ENCODE measurements at places on chromosomes 1 and 21.

DNA sequence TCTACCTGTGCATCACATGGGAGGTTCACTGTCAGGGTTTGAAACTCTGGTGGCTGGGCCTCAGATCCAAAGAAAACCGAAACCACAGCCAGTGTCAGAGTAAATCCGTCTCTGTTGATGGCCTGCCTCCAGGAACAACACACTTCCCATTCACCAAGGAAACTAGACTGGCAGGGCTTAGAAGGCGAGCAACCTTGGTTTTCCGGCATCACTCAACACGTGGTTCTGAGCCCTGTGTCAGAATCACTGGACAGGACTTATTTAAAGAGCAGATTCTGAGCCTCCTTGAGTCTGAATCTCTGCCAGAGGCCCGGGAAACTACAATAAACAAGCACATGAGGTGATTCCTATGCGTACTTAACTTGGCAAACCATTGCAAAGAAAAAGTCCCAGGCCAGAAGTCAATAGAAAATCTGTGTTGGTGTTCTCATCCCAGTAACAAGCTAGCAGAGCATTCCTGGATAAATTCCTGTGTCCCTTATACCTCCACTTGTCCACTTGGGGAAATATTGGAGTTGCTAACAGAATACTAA, 70.0 kb downstream of the KCTD3 start:
- no peak for DNase-seq

DNA sequence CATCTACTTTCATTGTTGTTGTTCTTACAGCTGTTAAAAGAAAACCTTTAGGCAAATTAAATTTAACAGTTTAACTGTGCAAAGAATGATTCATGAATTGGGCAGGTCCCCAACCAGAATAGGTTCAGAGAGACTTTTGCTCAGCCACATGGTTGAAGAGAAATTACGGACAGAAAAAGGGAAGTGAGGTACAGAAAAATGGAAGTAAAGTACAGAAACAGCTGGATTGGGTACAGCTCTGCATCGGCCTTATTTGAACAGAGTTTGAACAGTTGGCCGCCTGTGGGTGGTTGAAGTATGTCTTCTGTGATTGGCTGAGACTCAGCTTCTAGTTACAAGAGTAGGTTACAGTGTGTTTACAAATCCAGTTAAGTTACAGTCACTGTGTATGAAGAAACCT, 210.1 kb downstream of the FGGY start:
- no peak for DNase-seq

DNA sequence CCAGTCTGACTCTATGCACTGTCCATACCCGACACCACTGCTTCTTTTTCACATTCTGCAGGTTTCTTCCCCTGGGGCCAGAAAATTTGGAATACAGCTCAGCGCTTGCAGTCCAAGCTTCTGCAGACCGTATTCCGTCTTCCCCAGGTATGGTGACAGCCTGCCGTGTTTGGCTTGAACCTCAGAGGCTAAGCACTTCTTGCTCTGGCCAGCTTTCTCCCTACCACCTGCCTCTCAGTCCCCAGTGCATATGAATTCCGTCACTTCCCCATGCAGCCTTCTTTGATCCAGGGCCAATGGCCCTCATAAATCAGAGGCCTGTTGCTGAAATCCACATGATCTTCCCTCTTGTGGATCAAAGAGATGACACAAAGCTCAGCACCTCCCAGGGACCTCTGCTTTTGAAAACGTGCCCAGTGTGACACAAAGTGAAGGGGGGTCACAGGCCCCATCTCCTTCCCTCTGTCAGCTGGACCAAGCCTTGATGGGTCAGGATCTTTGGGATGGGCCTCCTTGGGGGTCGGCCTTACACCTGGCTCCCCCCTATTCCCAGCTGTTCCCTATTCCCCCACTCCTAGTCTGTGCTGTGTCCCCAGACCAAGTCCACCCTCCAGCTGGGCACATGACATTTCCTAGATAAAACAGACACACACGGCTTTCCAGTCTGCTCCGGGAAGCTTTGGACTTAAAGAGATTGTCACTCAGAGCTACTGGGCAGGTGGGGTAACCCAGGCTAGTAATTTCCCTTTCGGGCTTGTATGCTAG, 66.6 kb downstream of the HMGB4 start:
- DNase-seq: no peak

DNA sequence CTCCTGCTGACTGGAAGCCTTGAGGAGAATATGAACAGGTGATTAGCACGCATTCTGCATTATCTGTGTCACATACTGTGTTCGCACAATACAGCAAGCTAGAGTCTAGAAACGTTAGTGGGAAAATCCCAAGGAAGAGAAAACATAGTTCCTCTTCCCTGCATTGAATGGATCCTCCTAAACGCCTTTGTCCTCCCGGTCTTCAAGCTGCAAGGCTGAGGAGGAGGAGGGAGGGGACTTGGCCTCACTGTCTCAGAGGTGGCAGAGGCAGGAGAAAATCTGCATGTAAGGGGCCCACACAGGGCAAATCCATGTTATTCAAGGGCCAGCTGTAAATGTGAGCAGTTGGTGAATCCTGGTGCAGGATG, 34.4 kb downstream of the WNT9A start:
- no peak for DNase-seq

GRCh38 chr1:215526147-215526845, 40.8 kb upstream of the KCTD3 start:
- DNase-seq: no peak

DNA sequence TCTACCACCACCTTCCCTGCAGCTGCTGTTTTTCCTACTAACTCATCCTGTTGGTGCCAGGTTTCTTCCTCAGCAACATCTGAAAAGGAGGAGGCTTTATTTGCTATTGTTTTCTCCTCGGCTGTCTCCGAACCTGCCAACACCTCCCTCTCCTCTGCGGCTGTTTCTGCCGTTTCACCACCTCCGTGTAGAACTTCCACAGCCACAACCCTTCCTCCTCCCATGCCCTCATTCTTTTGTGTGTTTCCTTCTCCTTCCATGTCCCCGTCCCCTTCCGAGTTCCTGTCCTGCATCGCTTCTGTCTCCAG, 59.0 kb upstream of the LRRC53 start:
- DNase-seq: no peak

GRCh38 chr1:183238071-183238470, 52.0 kb downstream of the LAMC2 start:
- DNase-seq: no peak

DNA sequence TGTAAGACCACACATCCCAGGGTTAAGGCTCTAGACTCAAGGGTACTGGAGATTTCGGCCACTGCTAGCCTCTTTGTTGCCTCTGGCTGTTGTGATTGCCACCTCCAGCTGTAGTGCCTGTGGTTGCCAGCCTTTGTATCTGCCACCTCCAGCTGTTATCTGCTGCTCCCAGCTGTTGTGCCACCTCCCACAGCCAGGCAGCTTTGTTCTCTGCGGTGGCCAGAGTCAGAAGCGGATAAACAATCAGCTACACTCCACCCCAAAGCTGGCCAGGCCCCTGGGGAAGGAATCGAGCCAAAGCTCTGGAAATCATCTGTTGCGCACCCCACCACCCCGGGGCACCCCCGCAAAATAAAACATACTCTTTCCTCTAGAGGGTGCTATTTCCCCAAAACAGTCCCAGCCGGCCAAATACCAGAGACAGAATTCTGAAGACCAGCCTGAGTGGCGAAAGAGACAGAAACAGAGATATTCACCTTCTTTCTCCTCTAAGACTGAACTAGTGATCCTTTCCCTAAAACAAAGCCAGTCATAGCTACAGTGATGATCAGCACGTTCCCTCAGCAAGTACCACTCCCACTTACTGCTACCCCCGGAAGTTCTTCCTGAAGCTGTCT, 14.8 kb upstream of the PIGM start:
- peak; percentile 27 for DNase-seq

DNA sequence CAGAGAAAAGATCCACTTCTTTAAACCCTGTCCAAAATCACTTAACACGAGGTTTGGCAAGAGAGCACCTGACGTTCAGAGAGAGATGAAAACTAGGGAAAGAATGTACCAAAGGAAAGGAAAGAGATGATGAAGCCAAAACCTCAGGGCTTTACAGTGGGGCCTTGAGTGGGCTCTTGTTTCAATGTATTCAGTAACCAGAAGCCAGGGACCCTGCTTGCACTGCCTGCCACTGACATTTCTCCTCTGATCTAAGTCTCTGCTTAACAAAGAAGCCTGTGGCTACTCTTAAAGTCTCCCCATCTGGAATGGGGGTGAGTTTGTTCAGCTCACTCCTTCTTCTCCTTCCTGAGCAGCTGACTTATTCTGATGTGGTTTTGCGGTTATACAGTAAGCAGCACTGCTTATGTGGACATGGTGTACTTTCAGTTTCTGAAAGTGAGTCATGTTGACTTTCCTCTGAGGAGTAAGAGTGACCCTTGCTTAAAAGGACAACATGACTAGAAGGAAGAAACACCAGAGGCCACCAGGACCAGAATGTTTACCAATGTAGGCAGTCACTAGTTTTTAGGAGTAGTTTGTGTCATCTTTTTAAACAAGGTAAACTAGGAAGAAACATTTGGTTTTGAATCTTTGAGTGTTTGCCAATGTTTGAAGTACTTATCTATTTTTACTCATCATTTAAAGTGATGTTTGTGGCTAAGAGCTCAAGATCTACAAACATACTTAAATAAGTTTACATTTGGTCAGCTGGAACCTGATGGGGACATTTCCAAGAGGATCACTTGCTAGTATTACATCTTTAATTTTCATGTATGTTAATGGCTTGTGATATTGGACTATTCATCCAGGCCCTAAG, 87.4 kb downstream of the FASLG start:
- DNase-seq: peak; percentile 4

GRCh38 chr1:12180315-12180714, 13.5 kb downstream of the TNFRSF1B start:
- no peak for DNase-seq

GRCh38 chr21:42621166-42621818, 32.1 kb upstream of the PDE9A start:
- no peak for DNase-seq

DNA sequence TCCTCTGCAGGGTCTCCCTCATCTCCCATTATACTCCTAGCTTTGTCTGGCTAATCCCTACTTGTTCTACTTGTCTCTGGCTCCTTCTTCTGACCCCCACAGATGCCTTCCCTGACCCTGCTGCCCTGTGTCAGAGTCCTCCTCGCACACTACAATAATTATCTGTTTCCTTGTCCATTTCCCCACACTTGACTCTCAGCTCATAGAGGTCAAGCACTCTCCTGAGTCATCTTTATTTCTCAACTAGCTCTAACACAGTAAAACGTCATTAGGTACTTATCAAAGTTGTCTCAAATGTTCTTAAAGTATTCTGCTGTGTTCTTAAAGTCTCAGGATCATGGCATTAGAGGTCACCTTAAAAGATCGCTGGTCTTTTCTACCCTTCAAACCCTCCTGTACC, 47.1 kb downstream of the C8A start:
- DNase-seq: no peak

DNA sequence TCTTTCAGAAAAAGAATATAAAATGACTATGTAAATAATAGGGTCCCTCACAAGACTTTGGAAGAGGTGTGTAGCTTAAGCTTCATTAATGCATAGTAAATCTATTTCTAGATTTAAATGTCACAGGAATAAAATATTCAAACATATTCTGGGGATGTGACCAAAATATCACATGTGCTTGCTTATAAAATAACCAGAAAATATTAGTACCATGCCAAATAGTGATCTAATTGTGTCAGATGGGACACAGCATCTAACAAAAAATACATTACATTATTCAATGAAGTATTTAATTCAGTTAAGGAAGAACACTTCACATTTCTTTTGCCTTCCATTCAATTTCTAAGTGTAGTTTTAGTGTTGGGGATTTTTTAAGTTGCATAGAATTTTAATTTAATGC, 179.5 kb downstream of the LRRC40 start:
- DNase-seq: no peak

DNA sequence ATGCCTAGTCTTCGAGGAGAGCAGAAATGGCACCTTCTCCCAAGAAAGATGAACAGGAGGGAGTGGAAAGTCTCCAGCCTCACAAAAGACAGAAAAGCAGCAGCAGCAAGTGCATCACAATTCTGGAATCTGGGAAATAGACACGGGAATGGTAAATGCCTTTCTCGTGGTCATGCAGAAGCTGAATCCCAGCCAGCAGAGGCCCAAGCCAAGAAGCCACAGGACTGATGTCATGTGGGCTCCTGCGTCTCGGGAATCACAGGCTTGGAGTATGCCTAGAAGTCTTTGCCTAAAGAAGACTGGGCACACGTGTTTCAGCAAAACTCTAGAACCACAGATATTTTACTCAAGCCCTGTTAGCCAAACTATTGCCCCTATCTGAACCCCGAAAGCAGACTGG, 260.3 kb upstream of the PLD5 start:
- no peak for DNase-seq

- DNase-seq: no peak
Measured at GRCh38 chr1:232486454-232487207, 143.3 kb downstream of the SIPA1L2 start.

DNA sequence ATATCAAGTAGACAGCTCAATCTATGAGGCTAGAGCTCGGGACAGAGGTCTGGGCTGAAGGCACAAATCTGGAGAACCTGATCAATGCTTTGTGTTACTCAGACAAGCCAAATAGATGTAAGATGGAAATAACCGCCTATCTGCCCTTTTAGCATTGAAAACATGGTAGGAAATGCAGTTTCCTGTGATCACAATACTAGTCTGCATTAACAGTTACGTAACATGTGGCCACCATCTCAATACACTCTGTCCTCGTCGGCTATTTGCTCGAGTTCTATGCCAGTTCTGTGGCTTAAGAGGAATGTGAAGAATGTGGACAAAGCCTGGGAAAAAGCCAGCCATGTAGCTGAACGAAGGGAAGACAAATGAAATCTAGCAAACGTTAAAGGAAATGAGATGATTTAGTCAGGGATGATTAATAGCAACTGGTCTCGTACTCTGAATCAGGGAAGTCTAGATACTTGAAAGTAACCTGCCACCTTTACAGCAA, 73.3 kb downstream of the HSF2BP start:
- no peak for DNase-seq

- no peak for DNase-seq
Measured at GRCh38 chr1:209544098-209544497, 39.4 kb upstream of the CAMK1G start.

GRCh38 chr1:40532844-40533424, 1.5 kb downstream of the ZNF684 start:
- no peak for DNase-seq
